Hematopoietic multipotent progenitor cell (in vitro differentiated cells): ENCODE measurements at places on chromosomes 4 and X.

DNA sequence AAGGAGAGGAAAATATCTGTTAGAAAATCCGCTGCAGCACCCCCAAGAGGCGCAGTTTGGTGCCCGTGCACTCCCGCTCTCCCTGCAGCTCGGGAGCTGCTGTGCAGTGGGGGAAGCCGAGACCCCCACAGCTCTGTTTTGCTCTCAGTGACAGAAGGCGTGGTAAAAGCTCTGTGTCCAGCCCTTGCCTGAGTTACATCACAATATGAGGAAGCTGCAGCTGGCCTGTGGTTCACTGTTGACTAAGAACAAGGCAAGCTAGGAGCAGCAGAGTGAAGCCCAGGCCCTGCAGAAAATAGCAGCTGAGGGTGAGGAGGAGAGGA is 88.5 kb upstream of the ADRA2C start:
- DNase-seq, result no peak

- no peak for DNase-seq
These were observed 14.7 kb downstream of the ATXN3L start for GRCh38 chrX:13305108-13305507.

- DNase-seq, result no peak
These were observed 147.1 kb downstream of the NHS start for GRCh38 chrX:17521871-17522693.

DNA sequence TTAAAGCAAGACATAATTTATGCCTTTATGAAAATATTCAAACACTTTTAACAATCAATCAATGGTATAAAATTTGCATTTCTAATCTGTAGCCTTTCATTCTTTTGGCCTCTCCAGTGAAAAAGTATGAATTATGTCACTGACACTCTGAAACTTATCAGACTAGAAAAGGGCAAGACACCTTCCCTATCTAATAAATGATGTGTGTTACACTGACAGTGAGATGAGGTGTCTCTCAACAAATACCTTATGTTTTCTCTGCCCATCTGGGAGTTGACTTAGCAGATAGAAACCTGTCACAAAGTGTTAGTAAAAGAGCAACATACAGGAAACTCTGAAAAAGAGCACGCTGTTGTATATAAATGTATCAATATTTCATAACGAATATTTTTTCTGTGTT is 94.2 kb upstream of the TECRL start:
- DNase-seq, result no peak

DNA sequence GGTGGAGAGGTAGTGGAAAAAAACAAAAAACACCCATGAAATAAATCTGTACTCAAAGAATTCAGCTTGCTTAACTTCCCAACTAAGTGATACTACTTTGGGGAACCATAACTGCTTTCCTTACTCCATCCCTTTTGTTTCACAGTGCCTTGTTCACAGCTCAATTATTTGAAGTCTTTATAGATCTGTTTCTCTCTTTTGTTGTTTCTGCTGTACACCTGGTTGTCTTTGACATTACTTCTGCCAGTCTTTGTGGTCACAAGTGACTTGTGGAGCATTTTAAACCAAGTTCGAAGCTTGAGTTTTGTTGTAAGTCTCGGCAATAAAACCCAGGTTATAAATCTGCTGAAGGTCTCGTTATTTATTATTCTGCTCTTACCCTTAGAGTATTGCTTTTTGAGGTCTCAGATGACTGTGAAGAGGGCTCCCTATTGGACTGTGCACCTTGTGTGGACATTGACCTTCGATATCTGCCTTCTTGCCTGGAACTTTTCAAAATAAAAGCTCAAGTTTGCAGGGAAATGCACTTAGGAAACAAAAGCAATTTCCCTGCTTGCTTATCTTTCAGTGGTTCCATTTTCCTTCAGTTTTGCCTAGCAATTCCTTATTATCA is 59.8 kb downstream of the ANK2 start:
- no peak for DNase-seq

GRCh38 chr4:124964251-124964650 is 251.7 kb upstream of the ANKRD50 start:
- no peak for DNase-seq

DNA sequence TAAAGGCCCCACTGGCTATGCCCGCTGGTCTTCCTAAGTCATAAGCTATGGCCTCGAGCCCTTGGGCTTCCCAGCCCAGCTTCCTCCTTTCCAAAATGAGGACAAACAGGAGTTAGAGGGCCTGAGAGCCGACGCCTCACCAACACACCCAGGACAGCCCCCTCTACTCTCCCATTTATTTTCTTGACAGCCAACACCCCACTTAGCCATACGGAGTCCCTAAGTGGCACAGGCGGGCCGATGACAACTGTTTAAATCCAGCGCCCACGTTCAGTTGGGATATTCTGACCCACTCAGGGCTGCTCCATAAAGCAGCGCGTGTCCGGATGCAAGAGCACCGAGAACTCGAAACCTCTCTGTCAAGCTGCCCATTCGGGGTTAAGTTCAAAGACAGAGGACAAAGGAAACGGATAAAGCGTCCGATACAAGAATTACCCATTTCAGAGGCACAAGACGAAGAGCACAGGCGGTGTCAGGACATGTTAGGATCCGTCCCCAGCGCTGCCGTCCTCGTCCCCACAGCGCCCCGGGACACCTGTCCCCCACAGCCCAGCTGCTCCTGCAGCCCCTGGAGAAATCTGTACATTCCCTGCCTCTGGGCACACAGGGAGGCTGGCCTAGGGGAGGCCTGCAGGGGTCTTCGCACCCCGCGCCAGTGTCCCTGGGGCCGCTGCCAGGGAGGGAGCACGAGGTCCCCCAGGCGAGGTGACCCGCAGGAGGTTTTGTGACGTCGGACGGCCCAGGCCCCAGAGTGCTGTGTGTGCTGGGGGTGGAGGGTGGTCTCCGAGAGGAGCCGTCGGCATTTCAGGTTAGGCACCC is 1.2 kb downstream of the PRKX start:
- DNase-seq, result no peak
